Spleen (tissue), 13 donors: ENCODE measurements at places on chromosomes 16 and 17.

DNA sequence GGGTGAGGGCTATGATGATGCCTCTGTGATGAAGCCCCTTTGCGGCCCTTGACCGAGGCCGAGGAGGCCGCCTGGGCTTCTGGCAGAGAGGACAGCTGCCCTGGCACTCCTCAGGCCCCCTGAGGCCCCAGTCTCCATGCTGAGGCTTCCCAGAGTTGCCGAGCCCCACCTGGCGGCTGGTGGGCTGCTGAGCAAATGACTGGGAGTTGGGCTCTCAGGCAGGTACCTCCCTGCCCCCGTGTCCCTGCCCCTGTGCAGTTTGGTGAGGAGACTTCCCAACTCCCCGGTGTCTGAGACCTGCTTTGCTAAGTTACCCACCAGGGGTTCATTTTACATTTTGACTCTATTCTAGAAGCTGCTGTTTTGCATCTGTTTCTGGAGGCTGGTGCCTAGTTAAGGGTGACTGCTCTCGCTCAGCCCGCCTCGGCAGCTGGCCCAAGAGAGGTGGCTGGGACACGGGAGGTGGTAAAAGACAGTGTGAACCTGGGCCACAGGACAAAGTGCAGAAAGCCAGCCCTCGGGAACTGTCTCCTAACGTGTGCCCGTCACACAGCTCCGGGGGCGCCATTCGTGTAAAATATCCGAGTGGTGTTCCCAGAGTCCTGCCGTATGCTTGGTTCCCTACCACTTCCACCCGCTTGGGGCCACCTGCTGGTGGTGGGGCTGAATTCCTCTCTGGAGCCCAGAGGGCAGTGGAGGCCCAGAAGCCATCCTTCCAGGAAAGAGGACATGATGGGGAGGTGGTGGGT lies 134.5 kb downstream of the RAB11FIP4 start:
- DNase-seq: peak; percentile 65

- DNase-seq: no peak
These were observed 32.3 kb upstream of the ANKRD40CL start for GRCh38 chr17:50799582-50799981.

- peak; percentile 77 for DNase-seq
These were observed 23.7 kb downstream of the TMEM235 start for GRCh38 chr17:78255029-78255656.

DNA sequence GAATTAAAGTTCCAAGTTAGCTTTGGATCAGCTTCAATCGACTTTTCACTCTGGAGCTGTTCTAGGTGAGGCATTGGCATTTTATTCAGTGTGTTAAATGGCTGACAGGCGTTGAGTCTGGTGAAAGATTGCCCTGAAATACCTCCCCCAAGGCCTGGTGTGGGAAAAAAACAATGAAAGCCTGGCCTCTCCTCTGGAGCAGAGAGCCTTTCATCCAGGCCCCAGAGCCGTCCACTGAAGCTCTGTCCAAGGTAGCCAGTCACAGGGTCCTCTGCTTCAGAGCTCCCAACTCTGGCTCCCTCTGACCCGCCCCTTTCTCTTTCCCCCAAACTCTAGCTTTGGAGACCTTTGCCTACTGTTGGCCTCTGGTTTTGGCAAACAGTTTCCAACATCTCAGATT lies 123.6 kb upstream of the CRHR1 start:
- no peak for DNase-seq

GRCh38 chr17:63113167-63113566 lies 147.1 kb downstream of the TANC2 start:
- no peak for DNase-seq

DNA sequence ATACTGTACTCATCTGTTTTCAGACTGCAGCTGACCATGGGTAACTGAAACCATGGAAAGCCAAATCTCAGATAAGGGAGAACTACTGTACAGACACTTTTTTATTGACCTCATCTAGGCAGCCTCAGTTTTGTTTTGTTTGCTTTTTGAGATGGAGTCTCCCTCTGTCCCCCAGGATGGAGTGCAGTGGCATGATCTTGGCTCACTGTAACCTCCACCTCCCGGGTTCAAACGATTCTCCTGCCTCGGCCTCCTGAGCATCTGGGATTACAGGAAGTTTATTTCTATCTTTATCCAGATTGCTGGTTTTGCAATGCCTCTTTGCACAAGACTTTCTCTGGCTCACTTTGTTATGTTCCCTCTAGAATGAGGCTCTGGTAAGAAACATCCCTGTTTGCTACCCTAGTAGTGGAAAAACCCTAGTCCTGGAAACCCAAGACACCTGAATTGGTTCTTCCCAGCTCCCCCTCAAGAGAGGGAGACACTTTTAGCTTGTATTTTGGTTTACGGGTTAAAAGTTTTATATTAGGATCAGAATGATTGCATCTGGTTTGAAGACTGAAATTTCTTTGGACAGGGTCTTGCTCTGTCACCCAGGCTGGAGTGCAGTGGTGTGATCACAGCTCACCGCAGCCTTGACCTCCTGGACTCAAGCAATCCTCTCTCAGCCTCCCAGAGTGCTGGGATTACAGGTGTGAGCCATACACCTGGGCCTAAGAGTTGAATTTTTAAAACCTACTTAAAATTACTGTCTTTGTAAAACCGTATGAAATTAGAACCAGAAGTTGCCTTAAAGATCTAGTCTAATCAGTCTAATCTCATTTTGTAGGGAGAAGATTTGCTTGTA lies 38.9 kb downstream of the ZNF207 start:
- no peak for DNase-seq

DNA sequence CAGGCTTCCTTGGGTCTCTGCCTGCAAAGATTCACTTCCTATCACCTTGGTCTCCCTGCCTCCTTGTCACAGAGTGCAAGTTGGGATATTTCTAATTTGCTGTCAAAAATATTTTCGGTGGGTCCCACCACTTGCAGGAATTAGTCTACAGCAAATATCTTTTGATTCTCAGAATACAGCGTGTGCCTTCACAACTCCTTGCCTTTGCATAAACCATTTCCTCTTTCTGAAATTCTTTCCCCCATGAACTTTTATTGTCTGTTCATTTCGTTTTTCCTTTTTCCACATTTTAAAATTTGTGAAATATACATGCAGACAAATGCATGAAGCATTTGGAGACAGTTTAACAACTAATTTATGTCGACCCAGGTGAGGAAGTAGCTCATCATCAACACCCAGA lies 60.0 kb downstream of the HS3ST3B1 start:
- DNase-seq: no peak

- DNase-seq: no peak
These were observed 37.9 kb upstream of the ABCA8 start for GRCh38 chr17:68993112-68993511.

DNA sequence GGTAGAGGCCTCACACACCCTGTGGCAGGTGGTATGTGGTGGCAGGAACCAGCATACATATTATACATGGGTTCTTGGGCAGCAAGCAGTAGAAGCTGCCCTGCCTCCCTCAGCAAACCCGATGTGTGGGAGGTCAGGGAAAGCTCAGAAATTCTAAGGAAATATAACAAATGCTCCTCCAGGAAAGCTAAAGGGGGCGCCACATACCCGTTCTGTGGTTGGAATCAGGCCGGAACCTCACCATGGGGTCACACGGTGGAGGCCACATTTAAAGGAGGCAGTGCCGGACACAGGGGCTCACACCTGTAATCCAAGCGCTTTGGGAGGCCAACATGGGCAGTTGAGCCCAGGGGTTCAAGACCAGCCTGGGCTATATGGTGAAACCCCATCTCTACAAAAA lies 12.4 kb upstream of the KATNB1 start:
- DNase-seq: peak; percentile 32

DNA sequence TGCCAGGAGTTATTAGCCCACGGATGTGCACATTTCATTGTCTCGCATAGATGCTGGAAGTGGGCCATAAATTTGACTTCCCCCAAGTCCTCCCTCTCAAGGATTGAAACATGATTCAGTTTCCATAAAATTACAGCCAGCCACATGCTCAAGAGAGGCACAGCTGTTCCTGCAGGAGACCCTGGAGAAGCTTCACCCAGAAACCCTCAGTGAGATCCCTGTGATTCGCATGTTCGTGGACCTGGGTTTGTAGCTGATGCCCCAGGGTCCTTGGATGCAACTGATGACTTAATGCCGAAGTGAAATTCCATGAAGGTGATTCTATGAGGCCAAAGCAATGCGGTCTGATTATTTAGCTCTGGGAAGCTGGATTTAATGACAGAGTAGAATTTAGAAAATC lies 24.7 kb upstream of the AQP8 start:
- no peak for DNase-seq

GRCh38 chr17:72514321-72514861 lies 393.6 kb downstream of the SOX9 start:
- DNase-seq: no peak

DNA sequence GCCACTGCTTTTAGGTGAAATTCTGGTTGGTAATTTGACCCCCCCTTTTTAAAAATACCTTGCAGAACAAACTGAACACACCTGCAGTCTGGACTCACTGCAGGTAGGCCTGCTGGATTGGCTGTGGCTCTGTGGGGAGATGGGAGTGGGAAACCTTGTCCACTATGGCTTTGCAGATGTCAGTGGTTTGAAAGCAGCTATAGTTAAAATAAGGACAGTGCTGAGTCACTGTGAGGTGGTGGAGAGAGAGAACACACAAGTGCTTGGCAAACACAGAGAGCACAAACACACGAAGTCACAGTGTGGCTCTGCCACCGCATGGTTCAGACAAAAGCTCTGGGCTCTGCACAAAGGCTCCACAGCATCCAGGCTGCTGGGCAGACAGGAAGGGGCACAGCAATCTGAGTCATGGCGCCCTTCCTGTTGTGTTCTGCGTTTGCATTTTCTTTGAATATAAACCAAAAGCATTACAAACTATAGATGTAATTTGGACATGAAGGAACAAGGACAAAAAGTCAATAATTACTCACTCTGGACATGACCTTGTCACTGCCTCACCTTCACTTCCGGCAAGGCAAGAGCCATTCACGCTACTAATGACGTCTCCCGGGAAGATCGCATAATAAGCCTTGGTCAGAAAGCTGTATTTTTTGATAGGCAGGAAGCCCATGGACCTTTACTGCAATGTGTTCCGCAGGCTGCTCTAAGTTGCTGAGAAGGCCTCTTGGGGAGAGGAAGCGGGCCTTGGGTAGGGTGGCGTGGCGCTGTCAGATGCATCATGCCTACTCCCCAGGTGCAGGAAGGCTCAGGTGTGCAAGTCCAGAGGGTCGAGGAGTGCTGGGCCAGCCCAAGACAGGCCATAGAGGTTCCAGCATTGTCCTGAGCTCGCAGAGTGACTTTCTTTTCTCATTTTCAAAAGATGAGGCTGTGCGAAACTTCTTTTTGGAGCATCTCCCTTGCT lies 60.1 kb upstream of the MED9 start:
- DNase-seq: no peak

DNA sequence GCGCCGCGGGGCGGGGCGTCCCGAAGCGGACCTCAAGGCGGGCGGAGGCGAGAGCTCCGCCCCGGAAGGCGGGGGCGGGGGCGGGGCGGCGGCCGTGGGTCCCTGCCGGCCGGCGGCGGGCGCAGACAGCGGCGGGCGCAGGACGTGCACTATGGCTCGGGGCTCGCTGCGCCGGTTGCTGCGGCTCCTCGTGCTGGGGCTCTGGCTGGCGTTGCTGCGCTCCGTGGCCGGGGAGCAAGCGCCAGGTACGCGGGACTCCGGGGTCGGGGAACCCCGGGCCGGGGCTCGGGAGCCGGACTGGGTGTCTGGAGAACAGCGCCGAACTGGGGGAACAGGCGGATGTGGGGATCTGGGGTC lies at the start of gene TNFRSF12A:
Gene TNFRSF12A (plus strand): TSS at position 122 of the 357 bp plus-strand sequence. CDS start 30 bp downstream, at position 152.
- DNase-seq: peak; percentile 94

GRCh38 chr17:7019367-7019766 lies 3.5 kb upstream of the BCL6B start:
- peak; percentile 75 for DNase-seq

DNA sequence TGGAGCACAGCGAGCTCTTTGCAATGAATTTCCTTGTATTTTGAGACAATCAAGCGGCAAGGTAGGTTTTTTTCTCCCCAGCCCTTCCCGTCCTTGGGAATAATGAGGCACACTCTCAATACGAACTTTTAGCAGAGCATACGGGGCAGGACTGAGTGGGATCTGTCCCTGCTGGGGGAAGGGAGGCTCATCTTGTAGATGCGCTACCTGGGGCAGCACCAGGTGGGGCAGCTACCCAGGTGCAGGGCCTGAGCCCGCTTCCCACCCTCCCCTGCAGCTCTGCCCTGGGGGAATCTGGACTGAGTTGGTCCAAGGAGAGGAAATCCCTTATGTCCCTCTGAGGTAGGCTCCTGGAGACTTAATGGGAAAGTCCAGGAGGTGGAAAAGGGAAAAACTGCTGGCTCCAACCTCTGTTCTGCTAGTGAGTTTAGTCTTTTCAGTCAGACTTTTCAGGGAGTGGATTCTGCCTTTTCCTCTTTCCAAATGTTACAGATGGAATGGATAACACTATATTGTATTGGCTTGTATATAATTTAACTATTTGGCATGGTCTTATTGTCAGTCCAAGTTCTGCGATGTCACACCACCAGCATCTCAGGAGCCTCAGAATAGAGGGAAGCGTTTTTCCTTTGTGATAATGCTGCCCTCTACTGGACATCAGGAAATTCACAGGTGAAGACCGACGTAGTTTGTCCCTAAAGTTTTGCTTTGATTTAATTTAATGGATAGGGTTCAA lies 9.6 kb upstream of the CES1 start:
- no peak for DNase-seq

DNA sequence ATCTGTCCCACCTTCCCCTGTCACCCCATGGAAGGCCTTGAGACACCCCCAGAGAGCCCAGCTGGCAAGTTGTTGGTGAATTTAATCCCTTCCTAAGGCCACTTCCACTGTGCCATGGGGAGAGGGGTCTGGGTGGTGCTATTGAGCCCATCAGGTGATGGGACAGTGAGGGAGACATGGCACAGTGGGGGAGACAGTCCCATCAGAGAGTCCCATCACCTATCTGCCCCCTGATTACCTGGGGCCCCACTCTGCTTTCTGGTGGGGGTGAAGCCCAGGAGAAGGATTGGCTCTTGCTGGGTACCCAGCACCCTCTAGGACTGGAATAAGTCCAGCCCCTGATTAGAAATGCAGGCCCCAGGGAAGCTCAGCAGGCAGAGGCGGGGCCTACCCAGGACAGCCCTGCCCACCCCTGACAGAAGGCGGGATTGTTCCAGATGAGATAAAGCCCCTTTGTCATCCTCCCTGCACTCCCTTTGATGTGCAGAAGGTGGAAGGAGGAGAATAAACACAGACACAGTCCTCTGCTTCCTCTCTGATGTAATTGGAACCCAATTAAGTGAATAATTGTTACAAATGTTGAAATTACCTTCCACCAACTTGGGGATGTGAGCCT lies 18.9 kb downstream of the TMEM132E start:
- no peak for DNase-seq

DNA sequence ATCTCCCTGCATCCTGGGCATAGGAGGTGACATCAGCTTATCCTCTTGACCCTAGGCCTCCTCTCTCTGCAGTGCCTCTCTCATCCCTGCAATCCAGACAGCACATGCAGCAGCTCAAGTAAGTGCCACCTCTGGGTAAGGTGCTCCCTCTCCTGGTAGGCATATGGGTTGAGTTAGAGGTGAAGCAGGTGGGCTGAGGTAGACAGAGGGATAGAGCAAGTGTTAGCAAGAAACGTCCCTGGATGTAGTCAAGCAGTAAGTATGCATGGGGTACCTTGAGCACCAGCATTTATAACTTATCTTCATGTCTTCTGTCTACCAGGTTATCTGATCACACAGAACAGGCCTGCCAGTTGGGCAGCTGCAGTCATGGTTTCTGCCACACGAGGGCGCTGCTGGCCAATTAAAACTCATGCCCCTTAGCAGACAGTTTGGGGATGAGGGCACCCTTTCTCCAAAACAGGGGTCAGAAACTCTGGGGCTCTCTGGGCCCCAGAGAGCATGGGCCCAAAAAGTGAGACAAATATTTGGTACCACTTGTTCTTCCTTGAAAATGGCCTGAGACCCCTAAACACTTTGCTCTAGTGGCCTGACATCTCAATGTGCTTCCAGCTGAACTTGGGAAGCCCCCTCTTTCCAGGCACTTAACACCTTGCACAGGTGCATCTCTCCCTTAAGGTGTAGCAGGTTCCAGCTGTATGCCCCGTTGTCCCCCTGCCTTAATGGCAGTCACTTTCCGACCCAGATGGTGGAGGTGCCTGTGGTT lies 59.8 kb downstream of the NEUROD2 start:
- DNase-seq: peak; percentile 90
